ENCODE measurements at places on chromosomes 2 and 18. TPM values are rescaled to one million over a fixed set of nuclear protein-coding genes. Genes with fewer than 3 reads are reported as not detected.

Gene TCF23
- not detected for total RNA-seq

Gene EHD3
- 7.3 TPM for total RNA-seq

Gene UGT1A4
- total RNA-seq, result not detected

Gene ABCB11
- 0.66 TPM for total RNA-seq

Gene CDK5R2
- not detected for total RNA-seq

Gene DSG1
- total RNA-seq, result not detected

Gene C2orf80
- total RNA-seq, result not detected

Gene GCG
- total RNA-seq, result not detected

Gene C2orf15
- 5.7 TPM for total RNA-seq

Gene TUBB8B
- total RNA-seq, result 0.17 TPM

Gene CTDP1
- 39.1 TPM for total RNA-seq

Gene GATA6
- total RNA-seq, result 37.7 TPM

Gene ICOS
- not detected for total RNA-seq

Gene TSPYL6
- total RNA-seq, result not detected

Gene CROCC2
- not detected for total RNA-seq

Gene VPS4B
- 31.6 TPM for total RNA-seq

Gene RSAD2
- not detected for total RNA-seq

Gene FBLN7
- 0.38 TPM for total RNA-seq

Gene CAVIN2
- total RNA-seq, result not detected

Gene POLE4
- 13.8 TPM for total RNA-seq

Gene RFTN2
- total RNA-seq, result 3.4 TPM

Gene BOLL
- not detected for total RNA-seq

Gene TCF4
- 48.3 TPM for total RNA-seq

Gene ATIC
- 41.0 TPM for total RNA-seq

Gene PSMA8
- total RNA-seq, result not detected

Gene LOXHD1
- total RNA-seq, result 0.07 TPM

Gene ADD2
- total RNA-seq, result 79.4 TPM

Gene KIAA2012
- not detected for total RNA-seq

All from H7 (cell line).